ENCODE measurements at places on chromosomes 4 and X.

GRCh38 chrX:19807414-19807813, 80.0 kb downstream of the SH3KBP1 start:
- no peak for DNase-seq

DNA sequence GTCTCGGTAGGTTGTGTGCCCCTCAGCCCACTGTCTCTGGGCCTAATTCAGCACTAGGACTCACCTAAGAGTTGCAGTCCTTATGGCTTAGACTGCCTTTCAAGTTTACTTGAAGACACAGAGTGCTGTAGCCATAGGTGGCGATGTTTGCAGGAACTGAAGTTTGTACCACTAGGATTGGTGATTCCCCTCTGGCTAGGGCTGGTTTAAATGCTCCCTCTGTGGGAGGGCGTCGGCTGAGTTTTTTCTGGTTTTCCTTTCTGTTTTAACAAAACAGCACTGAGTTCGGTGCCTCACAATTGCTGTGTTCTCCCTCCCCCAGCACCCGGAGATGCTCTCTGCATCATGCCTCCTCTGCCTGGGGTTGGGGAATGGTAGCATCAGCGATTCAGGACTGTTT, 480.9 kb downstream of the PCDH11X start:
- DNase-seq, result no peak

DNA sequence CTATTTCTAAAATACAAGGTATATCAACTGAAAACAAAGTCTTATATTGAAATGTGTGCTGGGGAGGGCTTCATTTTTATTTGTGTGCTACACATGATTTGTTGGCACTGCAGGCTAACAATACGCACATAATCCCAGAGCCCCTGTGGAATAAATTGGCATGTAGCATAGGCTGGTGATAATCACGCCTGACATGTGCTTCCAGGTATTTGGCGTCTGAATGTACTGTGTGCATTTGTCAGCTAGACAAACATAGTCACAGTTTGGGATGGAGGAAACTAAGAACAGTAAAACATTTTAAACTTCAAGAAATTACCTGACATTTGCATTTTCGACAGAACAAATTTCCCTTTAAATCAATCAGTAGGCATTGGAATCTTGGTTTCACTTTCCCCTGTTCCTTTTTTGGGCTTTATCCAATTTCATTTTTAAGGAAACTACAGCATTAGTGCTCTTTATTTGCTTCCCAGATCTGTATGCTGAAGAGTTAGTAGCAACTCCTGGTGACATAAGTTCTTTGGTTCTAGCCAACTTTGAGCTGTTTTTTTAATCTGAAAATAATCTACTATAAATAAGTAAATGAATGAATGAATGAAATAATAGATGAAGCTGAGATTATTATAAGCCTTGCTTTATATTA, 472.3 kb downstream of the PDHA2 start:
- no peak for DNase-seq

GRCh38 chr4:168664242-168664891, 167.5 kb downstream of the PALLD start:
- no peak for DNase-seq

Data from activated CD4-positive, alpha-beta T cell treated with anti-CD3 and anti-CD28 coated beads for 36 hours (primary cell).